ENCODE measurements at places on chromosomes 6 and 20.

GRCh38 chr20:64035066-64035932, 683 bp upstream of the C20orf204 start:
- no peak overlapping the region for H3K27ac ChIP-seq
- no peaks in the 10 kb centered on the region for H3K27me3 ChIP-seq
- peaks cover 50% of the 10 kb centered on the region for H3K4me1 ChIP-seq
- no peak overlapping the region for H3K4me3 ChIP-seq
- no peak for DNase-seq

DNA sequence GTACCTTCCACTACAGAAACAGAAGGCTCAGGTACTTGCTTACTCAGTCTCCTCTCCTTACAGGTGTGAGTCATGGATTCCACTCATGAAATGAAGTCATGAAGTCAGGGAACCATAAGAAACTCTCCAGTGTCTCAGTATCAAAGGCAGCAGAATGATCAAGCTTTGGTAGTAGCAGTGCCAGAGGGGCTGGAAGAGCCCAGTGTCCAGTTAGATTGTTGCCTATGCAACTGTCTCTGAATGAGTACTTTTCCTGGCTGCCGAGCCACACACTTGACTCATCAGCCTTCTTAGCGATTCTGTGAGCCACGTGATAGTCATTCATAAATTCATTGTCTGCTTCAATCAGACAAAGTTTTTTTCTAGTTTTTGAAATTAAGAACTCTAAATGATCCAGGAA, 52.2 kb upstream of the DTNBP1 start:
- no peak for DNase-seq
- no peak overlapping the region for H3K4me3 ChIP-seq
- no peak overlapping the region for H3K27ac ChIP-seq
- H3K27me3 ChIP-seq = no peaks in the 10 kb centered on the region
- H3K4me1 ChIP-seq = no peaks in the 10 kb centered on the region
- H3K36me3 ChIP-seq = no peaks in the 10 kb centered on the region

DNA sequence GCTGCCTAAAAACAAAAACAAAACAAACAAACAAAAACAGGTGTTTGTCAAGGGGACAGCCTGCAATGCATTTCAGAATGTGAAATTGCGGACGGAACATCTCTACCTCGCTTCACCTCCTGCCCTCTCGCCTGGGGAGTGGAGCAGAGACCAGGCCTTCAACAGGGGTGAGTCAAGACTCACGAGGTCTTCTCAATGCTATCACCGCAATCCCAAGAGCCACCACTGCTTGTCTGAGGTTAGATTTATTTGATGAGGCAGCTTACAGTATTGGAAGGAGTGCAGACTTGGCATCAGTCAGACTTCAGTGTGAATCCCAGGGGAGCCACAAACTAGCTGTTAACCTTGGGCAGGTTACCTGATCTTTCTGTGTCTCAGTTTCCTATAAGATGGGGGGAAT, 7.7 kb downstream of the GABRR1 start:
- no peaks in the 10 kb centered on the region for H3K36me3 ChIP-seq
- no peaks in the 10 kb centered on the region for H3K4me1 ChIP-seq
- no peak overlapping the region for H3K4me3 ChIP-seq
- no peaks in the 10 kb centered on the region for H3K27me3 ChIP-seq

GRCh38 chr20:20495729-20496503, 128.0 kb downstream of the INSM1 start:
- no peak overlapping the region for H3K27ac ChIP-seq
- no peaks in the 10 kb centered on the region for H3K27me3 ChIP-seq
- no peak for DNase-seq
